ENCODE measurements at places on chromosomes 2 and 18. TPM values are rescaled to one million over a fixed set of nuclear protein-coding genes. Genes with fewer than 3 reads are reported as not detected.

DNA sequence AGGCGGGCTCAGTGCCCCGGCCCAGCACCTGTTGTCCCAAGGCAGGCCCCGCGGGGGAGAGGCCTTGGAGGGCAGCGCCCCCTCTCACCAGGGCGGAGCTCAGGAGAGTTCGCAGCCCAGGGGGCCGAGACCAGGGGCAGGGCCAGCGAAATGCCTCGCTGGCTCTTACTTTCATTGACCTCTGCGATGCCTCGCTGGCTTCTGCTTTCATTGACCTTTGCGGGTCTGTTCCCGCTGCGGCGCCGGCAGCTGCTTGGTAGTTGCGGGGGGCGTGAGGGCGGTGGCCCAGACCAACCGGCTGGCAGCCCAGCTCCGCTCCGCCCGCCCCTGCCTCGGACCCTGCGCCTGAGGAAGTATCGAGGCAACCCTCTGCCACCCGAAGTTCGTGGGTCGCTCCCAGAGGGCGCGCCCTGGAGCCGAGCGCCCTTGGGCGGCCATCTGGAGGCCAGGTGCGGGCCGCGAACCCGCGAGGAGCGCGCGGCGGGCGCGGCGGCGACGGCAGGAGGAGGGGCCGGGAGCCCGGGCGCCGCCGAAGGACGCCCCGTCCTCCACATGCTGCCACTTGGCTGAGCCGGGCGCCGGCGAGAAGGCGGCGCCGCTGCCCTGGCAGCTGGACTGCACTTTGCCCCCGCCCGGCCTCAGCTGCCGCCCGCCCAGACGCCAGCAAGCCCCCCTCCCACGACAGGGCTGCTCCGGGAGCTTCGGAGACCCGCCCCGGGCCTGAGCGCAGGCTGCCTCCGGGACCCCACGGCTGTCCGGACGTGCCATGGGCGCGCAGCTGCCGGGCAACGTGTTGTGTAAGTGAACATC, 118.0 kb upstream of the MSTN start:
- peak; percentile 82 for DNase-seq

DNA sequence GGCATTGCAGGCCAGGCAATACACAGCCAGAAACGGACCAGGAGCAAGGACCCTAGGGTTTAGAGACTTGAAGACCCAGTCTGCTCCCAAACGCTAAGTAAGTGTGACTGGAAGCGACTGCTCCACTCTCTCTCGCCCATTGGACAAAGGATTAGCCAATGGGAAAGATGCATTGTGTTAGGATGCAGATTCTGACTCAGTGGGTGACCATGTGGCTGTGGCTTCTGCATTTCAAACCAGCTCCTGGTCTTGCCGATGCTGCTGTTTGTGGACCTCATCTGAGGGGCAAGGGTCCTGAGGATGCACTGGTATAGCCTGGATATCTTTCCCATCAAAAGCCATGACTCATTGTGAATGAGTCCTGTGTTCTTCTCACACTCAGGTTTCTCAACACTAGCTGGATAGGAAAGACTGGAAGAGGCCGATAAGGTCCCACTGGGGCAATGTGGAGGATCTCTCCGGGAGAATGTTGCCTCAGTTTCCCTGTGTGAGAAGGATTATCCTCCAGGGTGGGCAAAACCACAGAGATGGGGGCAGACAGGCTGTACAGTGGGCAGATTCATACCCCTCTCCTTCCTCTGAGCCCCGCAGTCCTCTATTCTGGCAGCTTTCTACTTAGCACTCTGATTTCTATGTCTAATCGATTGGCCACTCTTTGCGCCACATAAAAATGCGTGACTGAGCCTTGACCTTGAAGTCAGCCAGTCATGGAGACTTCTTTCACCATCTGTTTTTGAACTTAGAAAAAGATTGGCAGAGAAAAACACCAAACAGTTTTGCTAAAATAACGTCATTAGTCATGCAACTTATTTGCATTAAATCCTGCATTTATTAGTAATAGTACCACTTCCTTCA, 257.1 kb downstream of the PRKCE start:
- no peak for DNase-seq

The TGFA gene
- 1.0 TPM for total RNA-seq

The CNDP1 gene
- not detected for total RNA-seq

DNA sequence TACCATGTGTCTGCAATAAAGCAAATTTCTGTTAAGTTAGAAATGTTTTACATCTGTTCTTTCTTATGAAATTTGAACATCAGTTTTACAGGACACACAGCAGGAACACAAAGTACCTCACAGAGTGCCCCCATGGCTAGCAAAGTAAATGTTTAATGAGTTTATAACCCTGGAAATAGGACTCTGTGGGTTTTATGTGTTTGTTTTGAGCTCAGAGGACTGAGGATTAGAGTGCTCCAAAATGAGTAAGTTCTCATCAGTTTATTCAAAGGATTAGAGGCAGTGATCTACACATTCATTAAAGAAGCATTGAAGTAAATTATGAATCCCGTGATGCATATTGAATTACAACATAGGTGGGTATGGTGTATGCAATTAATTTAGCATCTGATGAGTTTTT, 281.8 kb downstream of the GULP1 start:
- DNase-seq = no peak

- no peak for DNase-seq
These were observed 112.0 kb downstream of the EXOC6B start for GRCh38 chr2:72713857-72714256.

- DNase-seq = no peak
These were observed 130.6 kb downstream of the CLIP4 start for GRCh38 chr2:29245742-29246382.

The UPP2 gene
- not detected for total RNA-seq

The FKBP1B gene
- 3.1 TPM for total RNA-seq

The TUBB6 gene
- 132 TPM for total RNA-seq
